ENCODE measurements at places on chromosomes 2 and 18. TPM values are rescaled to one million over a fixed set of nuclear protein-coding genes. Genes with fewer than 3 reads are reported as not detected.

Gene IL36RN
- not detected for total RNA-seq

Gene WNT10A
- total RNA-seq: not detected

Gene GULP1
- 12.6 TPM for total RNA-seq

Gene EML6
- total RNA-seq: 0.09 TPM
